ENCODE measurements at places on chromosomes 7 and 10.

- DNase-seq: no peak
Observed at GRCh38 chr7:14252458-14252857, 263.0 kb upstream of the ETV1 start.

GRCh38 chr7:30074422-30075030 is 46.3 kb downstream of the PLEKHA8 start:
- peak; percentile 72 for DNase-seq

- DNase-seq: no peak
Observed at GRCh38 chr10:70657041-70657440, 15.3 kb upstream of the ADAMTS14 start.

GRCh38 chr7:113086431-113086888 is at the start of gene GPR85:
Gene GPR85 (minus strand): TSS chr7:113086827. CDS start chr7:113084721, 2,106 bp downstream.
- peak; percentile 93 for DNase-seq

- DNase-seq: no peak
Observed at GRCh38 chr10:29687421-29688164, 52.8 kb upstream of the SVIL start.

GRCh38 chr10:69742928-69743602 is 58.6 kb upstream of the COL13A1 start:
- peak; percentile 8 for DNase-seq

- no peak for DNase-seq
Observed at GRCh38 chr7:106282852-106283251, 1.9 kb downstream of the NAMPT start.

DNA sequence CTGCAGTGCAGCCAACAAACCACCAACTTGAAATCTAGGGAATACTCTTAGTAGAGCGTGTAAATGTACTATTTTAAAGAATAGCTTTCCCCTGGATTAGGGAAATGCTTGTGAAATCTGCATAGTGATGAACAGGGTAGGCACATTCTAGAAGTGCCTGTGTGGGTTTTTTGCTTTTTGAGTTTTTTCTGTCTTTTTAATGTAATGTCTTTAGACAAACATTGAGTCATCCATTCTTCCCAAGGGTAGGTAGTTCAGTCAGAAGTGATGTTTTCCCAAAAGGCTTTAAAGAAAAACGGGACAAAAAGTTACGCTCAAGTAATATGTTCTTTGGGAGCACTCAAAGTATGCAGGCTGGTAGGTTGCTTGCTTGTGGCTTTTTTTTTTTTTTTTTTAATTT is 130.0 kb downstream of the AUTS2 start:
- no peak for DNase-seq

DNA sequence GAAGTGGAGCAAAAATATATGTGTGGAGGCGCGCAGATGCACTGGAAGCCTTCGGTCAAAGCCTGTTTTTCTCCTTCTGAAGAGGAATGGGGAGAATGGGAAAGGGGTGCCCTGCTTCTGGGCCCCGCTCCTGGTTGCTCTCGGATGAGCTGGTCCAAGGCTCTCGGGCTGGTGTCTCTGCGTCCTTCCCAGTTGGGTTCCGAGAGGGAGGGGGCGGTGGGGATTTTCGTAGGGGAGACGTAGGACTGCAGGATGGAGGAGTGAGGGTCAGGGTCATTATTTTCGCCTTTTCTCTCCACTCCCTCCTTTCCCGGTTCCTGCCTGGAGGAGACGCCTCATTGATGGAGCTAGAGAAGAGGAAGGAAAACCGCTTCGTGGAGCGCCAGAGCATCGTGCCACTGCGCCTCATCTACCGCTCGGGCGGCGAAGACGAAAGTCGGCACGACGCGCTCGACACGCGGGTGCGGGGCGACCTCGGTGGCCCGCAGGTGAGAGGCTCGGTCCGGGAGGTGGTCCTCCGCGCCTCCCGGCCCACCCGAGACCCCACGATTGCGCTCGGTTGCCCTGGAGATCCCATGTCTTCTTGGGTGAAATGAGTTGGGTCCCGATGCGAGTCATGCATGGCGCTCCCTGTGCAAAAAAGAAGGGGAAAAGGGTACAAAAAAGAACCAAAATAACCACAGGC is 790 bp downstream of the ADAM22 start:
- DNase-seq: peak; percentile 88

DNA sequence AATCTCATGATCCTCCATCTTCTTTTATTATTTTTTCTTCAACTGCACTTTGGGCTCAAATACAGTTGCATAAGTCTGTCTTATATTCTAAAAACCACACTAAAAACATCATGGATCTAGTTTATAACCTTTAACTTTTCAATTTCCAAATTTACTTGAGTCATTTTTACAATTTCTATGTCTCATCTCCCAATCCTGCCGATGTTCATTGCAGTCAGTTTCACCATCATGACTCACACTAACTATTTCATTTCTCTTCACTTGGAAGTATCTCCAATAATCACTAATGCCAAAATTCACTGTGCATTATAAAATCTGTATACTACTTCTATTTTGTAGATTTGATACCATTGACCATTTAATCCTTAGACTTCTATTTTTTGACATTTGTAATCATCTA is 806.9 kb upstream of the SORCS1 start:
- no peak for DNase-seq

GRCh38 chr7:158035343-158035742 is 552.3 kb downstream of the PTPRN2 start:
- no peak for DNase-seq

- DNase-seq: no peak
Observed at GRCh38 chr10:109919220-109919619, 4.1 kb downstream of the XPNPEP1 start.

DNA sequence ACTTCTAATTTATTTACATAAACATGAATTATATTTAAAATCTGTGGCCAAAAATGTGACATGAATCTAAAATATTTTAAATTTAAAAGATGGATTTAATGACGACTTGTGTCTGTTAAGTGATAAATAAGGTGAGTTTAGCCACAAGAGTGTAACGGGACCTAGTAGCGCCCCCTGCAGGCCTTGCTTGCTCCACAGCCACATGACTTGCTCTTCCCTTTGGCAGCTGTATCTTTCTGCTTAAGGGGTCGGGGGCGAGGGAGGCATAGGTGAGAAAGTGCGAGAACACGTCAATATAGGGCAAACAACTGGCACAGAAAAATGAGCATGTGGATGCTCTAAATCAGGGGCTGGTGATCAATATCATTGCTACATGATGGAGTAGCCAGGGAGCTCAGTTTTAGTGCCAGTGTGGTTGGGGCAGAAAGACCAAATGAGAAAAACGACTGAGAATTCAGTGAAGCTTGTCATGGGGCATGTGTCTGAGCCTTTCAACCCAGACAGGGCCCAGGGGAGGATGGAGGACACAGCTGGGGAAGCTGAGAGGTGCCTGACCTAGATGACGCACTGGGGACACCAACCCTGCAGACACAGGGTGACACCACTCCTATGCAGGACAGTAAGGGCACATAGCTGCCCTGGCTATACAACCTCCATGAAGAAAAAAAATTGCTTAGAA is 49.8 kb downstream of the PAXIP1 start:
- DNase-seq: peak; percentile 10

GRCh38 chr10:96208271-96208670 is 63.1 kb downstream of the BLNK start:
- no peak for DNase-seq

GRCh38 chr10:6082496-6083395 is 6.1 kb upstream of the RBM17 start:
- DNase-seq: no peak

GRCh38 chr10:124740369-124741280 is 3.6 kb downstream of the FAM53B start:
- DNase-seq: peak; percentile 31

DNA sequence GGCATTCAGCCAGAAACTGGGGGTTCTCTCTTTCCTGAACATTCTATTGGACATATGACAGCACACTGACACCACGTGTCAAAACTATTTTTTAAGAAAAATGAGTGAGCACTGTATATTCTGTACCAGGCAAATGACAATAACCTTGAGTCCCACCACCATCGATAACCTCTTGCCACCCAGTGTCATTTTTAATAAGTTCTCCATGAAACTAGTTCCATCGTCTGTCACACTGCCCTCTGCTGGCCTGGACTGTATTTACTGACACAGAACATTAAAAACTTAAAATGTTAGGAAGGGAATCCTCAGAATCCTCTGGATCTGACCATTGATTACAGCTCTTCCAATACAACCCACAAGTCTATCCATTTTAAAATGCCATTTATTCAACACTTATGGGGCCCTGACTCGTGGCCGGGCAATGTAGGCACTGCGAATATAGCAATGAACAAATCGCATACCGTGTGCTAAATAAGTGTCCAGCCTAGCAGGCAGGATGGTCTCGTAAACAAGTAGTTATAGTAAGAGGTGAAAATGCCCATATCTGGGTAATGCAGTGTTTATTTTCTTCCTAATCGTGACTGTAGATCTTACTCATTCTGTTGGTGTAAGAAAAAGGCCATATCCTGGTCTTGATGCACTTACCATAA is 35.9 kb upstream of the CACNB2 start:
- peak; percentile 21 for DNase-seq

DNA sequence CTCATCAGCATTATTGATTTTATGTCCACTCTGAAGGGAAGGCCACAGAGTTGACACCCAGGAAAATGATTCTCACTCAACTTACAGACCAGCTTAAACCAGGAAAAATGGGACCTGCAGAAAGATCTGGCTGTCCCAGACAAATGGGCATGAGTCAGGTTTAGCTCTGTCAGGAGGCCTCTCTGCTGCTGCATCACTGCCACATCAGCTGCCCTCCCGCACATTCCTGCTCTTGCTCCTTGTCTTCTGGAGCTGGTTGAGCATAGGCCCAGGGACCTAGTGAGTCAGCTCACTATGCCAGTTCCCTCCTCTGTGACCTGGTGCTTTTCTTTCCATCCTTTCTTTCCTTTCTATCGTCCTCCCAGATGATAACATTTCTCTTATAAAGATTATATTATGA is 18.8 kb upstream of the SMNDC1 start:
- no peak for DNase-seq

DNA sequence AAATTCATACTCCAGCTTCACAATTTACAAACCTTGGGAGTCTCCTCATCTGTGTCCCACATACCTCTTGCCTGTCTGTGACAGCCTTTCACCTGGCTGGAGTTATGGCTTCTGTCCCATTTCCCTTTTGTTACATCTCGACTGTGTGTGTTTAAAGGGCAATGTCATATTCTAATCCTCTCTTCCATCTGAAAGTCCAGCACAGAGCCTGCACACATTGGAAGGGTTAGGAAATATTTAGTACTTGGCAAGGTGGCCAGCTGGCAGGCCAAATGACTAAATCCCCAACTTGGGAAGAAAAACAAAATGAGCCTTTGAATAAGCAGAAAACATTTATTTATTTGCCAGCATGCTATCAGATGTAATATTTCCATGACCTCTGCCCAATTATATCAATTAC is 120.1 kb upstream of the STK17A start:
- no peak for DNase-seq

DNA sequence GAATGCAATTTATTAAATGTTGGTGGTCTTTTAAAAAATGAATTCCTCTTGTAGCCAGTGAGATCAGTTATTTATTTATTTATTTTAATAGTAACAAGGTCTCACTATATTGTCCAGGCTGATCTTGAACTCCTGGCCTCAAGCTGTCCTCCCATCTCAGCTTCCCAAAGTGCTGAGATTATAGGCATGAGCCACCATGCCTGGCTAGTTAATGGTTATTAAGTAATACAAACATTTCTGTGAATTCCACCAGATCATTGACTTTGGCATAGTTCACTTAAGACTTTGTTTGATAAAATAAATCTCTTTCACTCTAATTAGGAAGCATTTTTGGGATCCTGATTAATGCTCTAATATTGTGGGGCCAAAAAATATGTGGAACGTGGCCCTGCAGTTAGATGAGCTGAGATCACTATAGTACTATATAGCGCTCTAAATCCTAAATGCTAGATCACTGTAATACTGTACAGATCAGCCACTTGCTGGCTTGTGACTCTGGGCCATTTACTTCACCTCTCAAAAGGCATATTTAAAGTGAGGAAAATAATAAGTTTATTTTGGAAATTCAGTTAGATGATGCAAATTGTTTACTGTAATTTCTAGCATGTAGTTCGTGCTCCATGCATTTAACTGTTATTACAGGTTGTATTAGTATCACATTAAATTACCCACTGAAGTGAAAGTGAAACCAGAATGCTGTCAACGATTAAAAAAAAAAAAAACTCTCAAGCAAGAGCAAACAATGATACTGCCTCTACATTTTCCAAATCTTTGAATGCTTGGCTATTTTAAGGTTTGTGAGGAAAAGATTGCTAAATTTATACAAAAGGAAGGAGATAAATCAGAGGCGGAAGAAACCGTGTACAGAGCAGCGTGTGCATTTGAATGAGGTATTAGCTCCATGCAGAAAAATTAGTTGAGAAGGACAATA is 15.9 kb upstream of the FAS start:
- no peak for DNase-seq

DNA sequence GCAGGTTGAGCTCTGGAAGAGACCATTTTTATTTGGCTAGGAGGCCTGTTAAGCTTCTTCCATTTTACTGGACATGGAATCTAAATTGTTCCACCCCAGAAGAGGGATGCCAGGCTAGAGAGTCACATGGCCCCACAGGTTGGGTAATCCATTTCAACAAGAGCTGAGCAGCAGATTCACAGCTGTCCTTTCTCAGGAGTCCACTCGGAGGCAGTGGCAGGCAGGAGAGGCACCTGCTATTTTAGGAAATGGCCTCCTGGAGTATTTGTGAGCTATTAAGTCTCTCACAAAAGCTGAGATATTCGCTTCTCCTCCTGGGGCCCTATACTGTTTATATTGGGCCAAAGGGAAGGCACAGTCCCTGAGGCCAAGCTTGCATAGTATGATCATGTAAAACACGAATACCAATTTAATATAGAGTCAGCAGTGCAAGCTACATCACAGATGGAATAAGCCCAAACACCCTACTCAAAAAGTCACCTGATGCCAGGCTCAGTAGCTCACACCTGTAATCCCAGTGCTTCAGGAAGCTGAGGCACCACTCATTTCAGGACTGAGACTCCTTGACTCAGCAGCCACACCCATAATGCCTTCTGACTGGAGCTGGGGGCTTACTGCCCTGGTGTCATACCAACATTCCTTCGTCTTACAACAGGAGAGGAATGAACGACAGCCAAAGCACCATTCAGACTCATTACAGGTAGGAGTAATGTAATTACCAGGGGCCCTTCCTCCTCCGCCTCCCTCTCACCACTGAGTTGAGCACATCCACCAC is 124.1 kb downstream of the LMBR1 start:
- DNase-seq: no peak

GRCh38 chr10:94131885-94132284 is 138.2 kb downstream of the PLCE1 start:
- DNase-seq: no peak

- DNase-seq: no peak
Observed at GRCh38 chr7:155921086-155921803, 109.0 kb upstream of the SHH start.

DNA sequence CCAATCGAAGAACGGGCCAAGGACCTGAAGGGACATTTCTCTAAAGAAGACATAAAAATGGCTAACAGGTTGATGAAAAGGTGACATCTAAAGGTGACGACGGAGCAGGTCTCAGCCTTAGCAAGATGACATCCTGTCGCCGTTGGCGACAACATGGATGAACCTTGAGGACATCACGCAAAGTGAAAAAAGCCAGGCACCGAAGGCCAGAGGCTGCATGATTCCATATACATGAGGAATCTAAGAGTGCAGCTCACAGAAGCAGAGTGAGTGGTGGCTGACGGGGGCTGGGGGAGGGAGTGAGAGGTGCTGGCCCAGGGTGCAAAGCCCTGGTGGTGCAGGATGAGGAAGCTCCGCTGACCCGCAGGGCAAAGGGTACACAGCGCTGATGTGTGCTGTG is 34.1 kb upstream of the NKX6-2 start:
- DNase-seq: no peak

- DNase-seq: no peak
Observed at GRCh38 chr10:74778436-74779094, 47.8 kb upstream of the KAT6B start.

All from NCI-H1417 (cell line).